ENCODE measurements at places on chromosomes 1 and 21.

GRCh38 chr1:217078078-217078690 is 355.0 kb upstream of the ESRRG start:
- no peak for DNase-seq

- no peak for DNase-seq
Observed at GRCh38 chr1:192973988-192974387, 85.2 kb downstream of the UCHL5 start.

- DNase-seq, result no peak
Observed at GRCh38 chr1:11421443-11421842, 57.5 kb upstream of the DISP3 start.

- no peak for DNase-seq
Observed at GRCh38 chr1:59434336-59434735, 137.4 kb downstream of the FGGY start.

DNA sequence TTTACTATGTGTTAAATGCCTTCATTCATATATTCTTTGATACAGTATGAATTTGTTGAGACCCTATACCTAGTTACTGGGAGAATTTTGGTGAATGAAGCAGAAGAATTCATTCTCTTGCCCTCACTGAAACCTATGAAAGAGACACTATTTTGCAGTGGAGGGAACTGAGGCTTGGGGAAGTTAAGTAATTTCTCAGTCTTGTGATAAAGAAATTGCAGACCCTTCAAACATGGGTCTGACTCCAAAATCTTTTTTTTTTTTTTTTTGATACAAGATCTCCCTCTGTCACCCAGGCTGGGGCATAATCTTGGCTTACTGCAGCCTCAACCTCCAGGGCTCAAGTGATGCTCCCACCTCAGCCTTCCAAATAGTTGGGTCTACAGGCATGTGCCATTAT is 132.1 kb downstream of the DNM3 start:
- peak; percentile 52 for DNase-seq

- no peak for DNase-seq
Observed at GRCh38 chr21:45440736-45441350, 35.9 kb downstream of the COL18A1 start.

- DNase-seq, result no peak
Observed at GRCh38 chr1:9079988-9080704, 10.7 kb upstream of the SLC2A5 start.

GRCh38 chr1:226661271-226661670 is 77.8 kb downstream of the ITPKB start:
- no peak for DNase-seq

DNA sequence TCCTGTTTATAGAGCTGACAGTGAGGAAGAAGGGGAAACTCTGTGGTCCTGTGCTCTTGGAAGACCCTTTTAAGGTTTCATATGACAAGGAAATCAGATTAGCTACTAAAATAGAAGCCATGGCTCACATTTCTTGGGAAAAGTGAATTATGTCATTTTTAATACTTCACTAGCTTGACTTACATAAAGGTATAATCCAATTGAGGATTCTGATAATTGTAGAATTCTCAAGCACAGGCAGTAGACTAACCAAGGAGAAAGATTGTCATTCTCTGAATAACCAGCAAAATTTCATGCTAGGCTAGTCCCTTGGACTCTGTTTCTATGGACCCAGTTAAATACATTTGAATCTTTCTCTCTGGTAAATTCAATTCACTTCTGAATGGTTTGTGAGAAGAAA is 613.0 kb upstream of the BEND5 start:
- DNase-seq, result no peak

DNA sequence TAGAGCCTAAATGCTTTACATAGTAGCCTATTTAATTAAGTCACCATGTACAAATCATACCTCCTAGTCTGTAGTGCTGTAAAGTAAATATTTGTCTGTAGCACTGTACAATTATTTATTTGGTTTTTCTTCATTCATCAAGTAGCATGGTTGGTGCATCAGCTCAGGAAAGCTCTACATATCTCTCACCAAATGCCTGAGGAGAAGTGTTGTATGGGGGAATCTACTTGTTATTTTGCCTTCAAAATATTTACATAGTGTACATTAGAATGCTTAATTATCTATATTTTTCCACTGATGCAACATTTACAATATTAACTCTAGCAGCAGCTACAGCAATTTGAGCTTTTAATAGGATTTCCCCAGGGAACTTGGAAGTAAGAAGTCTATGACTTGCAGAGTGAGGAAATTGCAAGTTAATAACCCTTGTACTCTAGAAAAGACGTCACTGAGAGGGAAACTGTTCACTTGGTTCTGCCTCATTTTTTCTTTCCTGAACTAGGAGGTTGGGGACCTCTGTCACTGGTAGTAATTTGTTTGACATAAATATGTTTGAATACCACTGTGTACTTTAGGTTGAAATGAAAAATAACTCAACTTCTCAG is 207.4 kb downstream of the PDE4B start:
- no peak for DNase-seq

DNA sequence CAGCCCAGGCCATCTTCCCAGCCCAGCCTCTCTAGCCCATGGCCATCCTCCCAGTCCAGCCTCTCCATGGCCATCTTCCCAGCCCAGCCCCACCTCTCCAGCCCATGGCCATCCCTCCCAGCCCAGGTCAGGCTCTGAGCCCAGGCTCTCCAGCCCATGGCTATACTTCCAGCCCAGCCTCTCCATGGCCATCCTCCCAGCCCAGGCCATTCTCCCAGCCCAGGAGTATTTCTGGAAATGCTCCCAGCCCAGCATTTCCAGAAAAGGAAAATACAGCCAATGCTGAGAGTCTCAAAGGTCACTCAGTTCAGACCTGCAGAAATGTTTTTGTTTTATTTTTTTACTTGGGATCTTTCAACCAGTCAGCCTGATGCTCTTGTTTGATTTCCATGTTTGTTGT is 70.0 kb upstream of the ZNF281 start:
- DNase-seq, result no peak

DNA sequence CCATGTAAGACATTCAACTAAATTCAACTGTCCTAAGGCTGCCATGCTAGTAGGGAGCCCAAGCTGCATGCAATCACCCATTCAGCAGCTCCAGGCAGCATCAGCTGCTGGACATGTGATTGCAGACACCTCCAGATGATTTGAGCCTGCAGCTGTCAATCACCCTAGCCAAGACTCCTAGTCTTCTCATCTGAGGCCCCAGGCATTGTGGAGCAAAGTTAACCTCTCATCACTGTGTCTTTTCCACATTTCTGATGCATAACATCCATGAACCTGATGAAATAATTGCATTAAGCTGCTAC is 5.6 kb upstream of the CDC42BPA start:
- no peak for DNase-seq

DNA sequence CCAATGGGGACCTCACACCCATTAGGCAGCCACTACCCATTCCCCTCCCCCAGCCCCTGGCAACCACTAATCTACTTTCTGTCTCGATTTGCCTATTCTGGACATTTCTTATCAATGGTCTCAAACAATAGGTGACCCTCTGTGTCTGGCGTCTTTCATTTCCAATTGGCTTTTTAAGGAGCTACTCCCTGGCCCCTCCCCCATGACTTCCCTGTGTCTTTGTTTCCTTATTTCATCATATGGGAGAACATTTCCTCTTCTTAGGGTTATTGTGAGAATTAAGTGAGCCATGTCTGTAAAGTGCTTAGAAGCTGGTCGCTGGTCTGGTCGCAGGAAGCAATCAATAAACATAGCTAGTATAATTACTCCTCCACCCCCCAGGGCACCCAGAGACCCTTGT is 80.9 kb downstream of the SPSB1 start:
- DNase-seq, result peak; percentile 53

DNA sequence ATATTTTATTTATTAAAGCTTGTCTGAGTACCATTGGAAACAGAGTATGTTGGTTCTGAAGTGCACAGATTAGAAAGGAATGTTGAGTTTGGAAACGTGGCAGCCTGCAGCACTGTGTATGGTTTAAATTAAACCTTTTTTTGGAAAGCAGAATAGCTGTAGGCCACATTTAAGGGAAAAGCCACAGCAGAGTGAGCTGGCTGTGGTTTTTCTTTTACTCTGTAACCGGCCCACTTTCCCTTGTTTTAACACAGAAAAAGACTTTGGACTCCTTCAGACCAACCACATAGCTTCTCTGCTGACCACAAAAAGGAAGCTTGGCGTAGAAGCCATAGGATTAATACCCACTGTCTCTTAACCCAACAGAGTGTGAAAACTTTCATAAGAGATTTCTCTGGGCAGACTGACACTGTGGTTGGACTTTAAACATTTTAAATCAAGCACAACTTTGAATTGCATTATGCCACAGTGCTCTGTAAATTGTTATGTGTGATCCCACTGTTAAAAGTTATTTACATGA is 75.2 kb downstream of the NFIA start:
- DNase-seq, result peak; percentile 76

DNA sequence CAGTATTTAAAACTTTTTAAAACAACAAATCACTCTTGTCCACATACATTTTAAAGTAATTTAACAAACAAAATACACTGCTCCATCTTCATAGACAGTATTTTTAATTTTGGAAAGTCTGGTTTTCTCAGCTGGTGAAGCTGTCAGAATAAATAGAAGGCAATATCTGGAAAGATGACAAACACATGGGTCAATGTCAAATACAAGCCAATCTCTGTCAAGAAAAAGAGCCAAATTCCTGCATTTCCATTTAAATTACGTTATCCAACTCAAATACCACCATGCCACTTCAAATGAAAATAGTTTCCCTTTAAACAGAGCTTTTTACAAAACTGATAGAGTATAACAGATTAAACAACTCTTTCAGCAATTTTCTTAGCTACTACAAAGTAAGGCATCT is 176.5 kb downstream of the RERE start:
- DNase-seq, result no peak

DNA sequence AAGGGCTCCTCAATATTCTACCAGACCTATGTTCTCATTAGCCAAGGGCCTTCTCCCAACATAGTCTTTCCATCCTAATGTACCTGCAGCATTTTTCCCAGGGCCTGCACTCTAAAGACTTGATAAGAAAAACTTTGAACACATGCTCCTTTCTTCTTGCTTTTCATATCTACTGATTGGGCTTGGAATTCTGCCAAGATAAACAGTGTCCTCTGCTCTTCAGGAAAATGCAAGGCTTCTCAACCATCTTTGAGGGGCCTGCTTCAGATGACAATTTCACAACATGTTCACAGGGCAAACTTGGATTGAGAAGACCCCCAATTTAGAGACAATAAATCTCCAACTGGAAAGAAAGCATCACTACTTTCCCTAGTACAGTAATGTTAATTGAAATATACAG is 25.8 kb upstream of the PPT1 start:
- DNase-seq, result no peak

GRCh38 chr21:36471254-36471723 is 8.6 kb downstream of the CLDN14 start:
- DNase-seq, result no peak

DNA sequence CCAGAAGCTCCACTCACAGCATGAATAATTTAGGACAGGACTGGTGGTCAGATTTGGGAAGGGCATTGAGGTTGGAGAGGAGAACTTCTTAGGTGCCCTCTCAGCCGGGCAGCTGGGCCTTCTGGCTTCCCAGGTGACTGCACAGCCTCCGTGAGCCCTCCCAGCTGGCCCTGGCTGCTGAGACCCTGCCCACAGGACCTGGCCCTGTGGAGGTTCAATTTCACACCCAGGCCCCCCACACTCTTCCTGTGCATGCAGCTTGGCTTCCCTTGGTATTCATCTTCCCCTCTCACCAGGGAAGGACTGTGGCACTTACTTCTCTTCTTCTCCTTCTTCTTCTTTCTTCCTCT is 50.6 kb downstream of the NDUFS5 start:
- no peak for DNase-seq

DNA sequence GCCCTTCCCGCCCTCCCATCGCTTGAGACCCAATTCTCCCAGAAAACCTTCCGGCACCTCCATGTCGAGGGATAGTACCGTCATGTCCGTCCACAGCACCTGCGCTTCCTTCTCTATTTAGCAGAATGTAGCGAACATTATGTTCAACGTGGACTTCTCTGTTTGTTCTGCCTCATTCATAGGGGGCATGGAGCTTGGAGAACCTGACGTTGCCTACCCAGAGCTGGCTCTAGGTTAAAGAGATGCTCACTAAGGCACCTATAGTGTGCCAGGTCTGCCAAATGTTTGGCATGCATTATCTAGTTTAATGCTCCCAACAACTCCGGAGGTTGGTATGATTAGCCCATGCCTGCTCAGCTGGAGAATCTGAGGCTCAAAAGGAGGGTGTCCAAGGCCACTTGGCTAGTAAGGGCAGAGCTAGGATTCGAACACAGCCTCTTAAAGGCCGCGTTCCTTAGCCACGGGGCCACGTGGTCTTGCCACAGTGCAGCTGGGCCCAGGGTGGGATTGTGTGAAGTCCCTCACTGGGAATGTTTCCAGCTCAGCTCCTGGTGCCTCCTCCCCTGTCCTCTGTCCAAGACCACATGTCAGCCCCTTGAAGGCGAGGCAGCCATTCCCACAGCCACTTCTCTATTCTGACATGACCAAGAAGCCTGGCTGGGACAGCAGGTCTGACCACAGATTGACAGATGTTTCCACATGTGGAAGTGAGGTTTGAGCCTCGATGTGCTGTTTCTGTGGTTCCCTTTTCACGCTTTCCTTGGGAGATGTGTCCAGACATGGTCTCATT is 57.8 kb downstream of the RUNX3 start:
- peak; percentile 82 for DNase-seq

- DNase-seq, result no peak
Observed at GRCh38 chr1:15799004-15799867, 8.2 kb downstream of the UQCRHL start.

Data from inflammatory macrophage (primary cell).